ENCODE measurements at places on chromosomes 5 and 9.

DNA sequence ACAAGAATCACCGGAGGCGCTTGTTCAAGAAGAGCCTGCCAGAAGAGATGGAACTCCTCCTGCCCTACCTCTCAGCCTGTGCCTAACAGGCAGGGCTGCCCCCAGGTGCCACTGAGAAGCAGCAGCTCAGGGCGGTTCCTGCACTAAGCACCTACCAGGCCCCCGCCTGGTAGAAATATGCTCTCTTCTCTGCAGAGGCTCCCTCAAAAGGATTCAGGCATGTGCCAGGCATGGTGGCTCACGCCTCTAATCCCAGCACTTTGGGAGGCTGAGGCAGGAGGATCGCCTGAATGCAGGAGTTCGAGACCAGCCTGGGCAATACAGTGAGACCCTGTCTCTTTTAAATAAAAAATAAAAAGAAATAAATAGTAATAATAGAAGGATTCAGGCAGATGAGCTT, 6.0 kb downstream of the VDAC1 start:
- no peak for DNase-seq

DNA sequence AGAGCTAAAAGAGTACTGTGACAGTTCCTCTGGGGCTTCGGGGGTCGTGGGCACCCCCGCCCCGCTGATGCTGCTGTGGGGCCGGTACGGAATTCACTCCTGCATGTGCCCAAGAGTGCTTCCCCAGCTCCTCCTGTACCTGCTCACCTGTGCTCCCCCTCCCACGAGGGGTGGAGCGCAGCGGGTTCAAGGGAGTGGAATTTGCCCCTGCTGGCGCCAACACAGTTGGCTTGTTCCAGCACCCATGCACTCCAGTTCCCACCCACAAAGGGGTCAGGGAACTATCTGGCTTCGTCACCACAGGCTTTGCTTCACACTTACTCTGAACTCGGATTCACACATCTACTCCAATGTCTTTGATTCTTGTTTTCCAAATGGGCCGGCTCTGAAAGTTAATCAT, 1086.9 kb upstream of the CDH6 start:
- DNase-seq, result no peak

DNA sequence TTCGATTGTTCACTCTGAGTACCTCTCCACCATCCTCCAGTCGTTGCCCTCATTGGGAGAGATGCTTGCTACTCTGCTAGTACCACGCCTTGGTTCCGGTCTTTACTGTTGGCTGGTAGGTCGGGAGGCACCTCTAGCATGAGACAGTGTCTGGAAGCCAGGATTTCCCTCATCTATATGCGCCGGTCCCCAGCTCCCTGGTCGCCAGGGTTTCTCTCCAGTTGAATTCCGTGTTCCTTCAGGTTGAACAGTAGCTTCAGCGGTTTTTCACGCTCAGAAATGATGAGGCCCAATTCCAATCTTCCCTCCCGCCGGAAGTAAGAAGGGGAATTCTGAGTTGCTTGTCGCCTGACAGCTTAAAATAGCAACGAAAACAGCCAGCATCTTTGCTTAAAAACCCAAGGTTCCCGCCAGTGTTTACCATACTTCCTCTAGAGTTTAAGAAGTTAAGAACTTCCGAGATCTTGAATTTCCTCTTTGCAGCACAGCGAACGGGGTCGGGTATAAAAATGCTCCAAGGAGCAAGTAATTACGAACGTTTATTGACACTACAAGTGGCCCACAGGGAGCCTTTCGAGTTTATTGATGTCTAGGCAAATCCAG, 1.3 kb upstream of the ST8SIA4 start:
- peak; percentile 44 for DNase-seq

- DNase-seq, result no peak
Measured at GRCh38 chr9:130497139-130497538, 52.4 kb downstream of the ASS1 start.

DNA sequence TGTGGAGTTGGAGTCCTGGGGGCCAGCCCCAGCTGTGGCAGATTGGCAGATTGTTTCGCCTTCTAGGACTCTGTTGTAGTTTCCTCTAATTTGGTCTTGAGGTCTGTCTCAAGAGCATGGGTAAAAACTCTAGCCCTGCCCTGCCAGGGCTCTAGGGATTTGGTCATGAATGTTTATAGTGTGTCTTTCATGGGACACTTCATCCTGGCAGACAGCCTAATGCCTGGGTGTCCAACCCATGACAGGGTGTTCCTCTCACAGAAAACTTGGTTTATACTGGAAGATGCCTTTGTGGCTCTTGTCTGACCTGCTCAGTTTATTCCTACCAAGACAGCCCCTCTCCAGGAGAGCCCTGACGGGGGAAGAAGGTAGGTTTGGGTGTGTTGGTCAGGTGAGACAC, 45.5 kb downstream of the GALNT12 start:
- no peak for DNase-seq

DNA sequence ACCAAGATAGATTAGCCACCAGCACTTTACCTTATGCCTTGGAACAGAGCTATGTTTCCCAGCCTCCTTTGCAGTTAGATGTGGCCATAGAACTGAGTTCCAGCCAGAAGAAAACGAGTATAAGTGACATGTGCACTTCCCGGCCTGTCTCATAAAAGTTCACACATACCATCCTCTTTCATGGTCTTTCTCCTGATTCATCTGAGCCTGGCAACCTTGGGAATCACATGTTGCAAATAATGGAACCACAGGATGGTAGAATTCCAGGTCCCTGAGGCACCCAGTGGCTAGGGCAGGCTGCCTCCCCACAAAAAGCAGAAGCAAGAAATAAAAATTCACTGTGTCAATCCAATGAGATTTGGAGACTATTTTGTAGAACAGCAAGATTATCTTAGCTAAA, 128.1 kb downstream of the PDE4D start:
- DNase-seq, result no peak

GRCh38 chr9:110978516-110978915, 59.8 kb downstream of the LPAR1 start:
- DNase-seq, result no peak

GRCh38 chr5:61896811-61897210, 409.2 kb upstream of the KIF2A start:
- DNase-seq, result no peak

- no peak for DNase-seq
Measured at GRCh38 chr5:130727830-130728229, 437.2 kb downstream of the HINT1 start.

GRCh38 chr5:153571162-153571561, 80.7 kb downstream of the GRIA1 start:
- no peak for DNase-seq

DNA sequence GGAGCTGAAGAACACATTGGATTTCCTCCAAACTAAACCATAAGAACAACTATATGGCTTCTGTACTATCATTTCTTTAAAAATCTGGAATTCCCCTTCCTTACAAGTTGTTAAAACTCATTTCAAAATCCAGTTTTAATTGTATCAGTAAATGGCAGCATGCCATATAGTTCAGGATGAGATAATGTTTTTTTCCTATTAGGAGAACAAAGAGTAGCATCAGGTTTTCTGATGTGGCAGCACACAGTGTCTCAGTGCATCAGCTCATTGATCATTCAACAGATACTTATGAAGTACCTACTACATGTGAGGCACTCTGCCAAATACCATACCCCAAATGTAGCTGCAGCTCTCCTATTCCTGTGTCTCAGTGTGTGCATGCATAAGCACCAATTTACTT, 161.1 kb downstream of the EPB41L4A start:
- DNase-seq, result no peak

- no peak for DNase-seq
Measured at GRCh38 chr5:89232139-89232603, 349.2 kb upstream of the MEF2C start.

- no peak for DNase-seq
Measured at GRCh38 chr9:72579190-72579589, 57.8 kb downstream of the TMC1 start.

DNA sequence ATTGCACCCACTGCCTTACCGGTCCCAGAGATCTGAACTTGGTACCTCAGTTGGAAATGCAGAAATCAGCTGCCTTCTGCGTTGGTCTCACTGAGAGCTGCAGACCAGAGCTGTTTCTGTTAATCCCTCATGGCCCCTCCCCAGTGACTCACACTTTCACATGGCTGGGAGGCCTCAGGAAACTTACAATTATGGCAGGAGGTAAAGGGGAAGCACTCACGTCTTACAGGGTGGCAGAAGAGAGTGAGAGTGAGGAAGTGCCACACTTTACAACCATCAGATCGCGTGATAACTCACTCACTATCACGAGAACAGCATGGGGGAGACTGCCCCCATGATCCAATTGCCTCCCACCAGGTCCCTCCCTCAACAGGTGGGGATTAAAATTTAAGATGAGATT, 648.5 kb downstream of the MTRR start:
- no peak for DNase-seq

- no peak for DNase-seq
Measured at GRCh38 chr5:27491746-27492439, 453.5 kb upstream of the CDH9 start.

DNA sequence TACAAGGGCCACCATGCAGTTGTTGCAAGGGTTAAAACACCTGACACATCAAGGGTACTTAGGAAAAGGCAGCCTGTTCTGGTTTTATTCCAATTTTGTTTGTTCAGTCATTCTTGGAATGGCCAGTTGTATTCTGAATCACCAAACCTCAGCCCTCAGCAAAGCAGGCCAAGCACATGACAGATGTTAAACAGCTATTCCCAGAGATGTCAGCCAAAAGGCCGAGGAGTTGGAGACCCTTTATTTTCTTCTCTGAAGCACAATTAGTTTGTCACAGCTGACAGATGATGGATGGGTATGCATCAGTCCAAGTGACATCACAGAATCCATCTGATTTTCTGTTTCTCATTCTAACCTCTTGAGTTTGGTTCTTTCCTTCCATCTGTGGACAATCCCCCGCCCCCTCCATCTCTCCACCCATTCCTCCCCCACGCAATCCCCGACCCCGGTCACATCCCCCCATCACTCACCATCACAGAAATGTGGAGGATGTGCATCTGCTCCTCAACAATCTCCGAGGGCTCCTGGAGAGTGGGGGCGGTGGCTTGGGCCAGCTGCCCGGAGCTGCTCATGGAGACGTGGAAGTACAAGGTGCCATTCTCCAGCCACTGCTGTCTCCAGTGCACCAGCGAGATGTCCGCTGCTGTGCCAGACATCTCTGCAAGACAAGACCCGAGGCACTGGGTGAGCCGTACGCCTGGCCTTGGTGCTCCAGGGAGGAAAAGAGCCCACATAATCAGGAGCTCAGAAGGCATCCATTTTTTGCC, 123.8 kb downstream of the ASTN2 start:
- no peak for DNase-seq

DNA sequence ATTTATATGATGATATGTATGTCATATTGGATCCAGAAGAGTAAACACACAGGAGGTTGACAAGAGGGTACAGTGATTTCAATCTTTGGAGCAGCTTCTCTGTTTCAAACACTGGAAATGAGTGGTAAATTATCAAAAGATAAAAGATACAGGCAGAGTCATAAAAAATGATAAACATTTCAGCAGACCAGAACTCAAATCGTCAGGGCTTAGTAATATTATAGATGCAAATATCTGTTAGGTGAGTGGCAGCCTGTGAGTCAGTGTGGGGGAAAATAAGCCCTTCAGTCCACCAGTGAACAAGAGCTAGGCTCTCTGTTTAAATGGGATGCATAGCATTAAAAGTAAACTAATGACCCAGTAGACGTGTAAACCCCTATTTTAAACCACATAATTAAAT, 1378.1 kb downstream of the EFNA5 start:
- no peak for DNase-seq

GRCh38 chr5:172412724-172413286, 41.5 kb downstream of the SH3PXD2B start:
- no peak for DNase-seq

DNA sequence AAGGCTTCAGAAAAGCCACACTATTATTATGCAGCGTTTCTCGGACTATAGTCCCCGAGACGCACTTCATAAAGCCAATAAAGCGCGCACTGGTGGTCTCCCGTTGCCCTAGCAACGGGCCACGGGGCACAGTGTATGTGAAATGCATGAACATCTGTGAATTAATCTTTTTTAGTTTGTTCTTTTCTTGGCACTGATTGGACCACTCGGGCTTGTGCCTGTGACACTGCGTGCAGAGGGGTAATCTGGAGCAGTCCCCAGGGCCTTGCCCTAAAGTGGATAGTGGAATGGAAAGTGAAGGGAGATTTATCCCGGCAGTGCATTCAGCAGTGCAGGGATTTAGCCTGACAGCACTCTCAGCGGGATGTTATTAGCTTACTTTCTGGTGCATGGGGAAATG, 92.1 kb downstream of the TLE4 start:
- DNase-seq, result no peak

GRCh38 chr5:124889850-124890249, 143.4 kb upstream of the ZNF608 start:
- DNase-seq, result no peak

- DNase-seq, result no peak
Measured at GRCh38 chr5:139740992-139741672, 54.5 kb upstream of the PSD2 start.

DNA sequence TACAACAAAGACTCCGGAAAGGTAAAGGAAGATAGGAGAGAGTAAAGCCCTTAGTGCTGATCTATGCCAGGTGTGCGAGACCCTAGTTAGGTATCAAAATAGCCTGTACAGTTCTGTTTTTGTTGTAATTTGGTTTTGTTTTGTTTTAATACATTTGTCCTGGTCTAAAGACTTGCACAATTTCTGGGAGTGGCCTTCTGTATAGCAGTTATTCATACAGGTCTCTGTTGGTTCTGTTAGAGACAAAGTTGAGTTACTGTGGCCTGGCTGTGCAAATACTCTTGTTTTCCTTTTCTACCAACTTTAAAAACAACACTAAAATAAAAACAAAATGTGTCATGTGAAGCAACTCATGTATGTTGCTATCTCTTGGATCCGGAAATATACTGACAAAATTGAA, 163.6 kb downstream of the COMMD10 start:
- no peak for DNase-seq

- no peak for DNase-seq
Measured at GRCh38 chr5:13957032-13957645, 12.7 kb upstream of the DNAH5 start.

- no peak for DNase-seq
Measured at GRCh38 chr5:174698156-174698555, 26.2 kb upstream of the MSX2 start.

GRCh38 chr9:132857616-132858342, 20.3 kb downstream of the AK8 start:
- no peak for DNase-seq

DNA sequence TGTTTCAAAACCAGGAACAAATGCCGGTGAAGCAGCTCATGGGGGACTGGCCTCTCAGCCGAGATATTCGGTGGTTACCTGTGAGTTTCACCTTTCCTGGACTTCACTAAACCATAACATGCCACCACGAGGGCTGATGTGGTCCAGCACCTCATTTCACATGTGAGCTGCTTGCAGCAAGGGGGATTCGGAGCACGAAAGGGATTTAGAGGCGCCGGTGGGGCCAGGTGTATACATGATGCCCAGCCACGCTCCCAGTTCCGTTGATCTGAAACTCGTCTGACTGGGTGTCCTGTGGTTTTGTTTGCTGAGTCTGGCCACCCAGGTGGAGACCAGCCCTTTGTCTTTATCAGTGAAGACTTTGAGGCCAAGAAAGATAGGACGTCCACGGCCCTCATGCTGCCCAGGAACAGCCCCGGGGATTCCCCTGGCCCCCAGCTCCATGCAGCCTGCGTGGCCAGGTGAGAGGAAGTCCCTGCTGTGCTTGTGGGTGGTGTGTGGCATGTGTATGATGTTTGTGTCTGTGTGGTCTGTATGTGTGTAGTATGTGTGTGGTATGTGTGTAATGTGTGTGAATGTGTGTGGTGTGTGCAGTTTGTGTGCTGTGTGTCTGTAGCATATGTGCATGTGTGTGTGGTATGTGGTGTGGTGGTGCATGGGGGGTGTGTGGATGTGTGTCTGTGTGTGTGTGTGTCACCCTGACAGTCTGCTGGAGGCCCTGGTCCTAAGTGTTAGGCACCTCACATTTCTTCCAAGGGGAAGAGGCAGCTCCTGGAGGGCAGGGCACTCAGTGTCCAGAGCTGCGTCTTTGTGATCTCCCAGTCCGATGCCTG, 23.4 kb downstream of the PHF2 start:
- no peak for DNase-seq
